ENCODE measurements at places on chromosomes 7 and 10.

GRCh38 chr10:13048762-13049161 lies 47.2 kb upstream of the CCDC3 start:
- no peak for DNase-seq

DNA sequence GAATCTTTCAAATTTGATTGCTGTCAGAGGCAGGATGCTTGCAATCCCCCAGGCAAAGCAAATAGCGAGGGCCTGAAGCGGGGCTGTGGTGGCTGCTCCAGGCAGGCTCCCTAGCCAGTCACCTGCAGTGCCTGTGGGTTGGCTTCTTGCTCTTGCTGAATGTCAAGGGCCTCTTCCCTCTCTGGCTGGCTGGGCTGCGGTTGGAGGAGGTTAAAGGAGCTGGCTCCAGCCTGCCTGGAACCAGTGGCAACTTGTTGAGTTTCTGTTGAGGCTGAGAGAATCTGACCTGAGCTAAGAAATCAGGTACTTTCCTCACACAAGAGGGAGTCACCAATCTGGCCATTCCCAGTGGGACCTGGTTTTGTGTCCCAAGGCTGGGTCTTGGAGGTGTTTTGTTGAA lies 134.7 kb downstream of the TMEM178B start:
- DNase-seq = no peak

- DNase-seq = no peak
These were observed 152.4 kb upstream of the ADO start for GRCh38 chr10:62652114-62652513.

DNA sequence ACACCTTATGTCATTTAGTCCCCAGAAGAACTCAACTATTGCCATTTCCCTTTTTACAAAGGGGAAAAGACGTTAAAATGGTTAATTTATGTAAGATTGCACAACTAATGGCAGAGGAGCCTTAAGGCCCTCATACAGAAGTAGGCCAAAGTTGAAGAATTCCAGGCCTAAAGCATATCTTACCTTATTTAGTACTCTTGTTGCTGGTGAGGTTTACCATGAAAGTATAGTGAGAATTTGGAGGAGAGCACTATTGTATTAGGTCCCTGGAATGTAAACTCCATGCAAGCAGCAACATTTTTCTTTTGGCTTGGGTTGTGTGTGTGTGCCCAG lies 731 bp upstream of the CRPPA start:
- no peak for DNase-seq

GRCh38 chr10:97831259-97831658 lies 18.4 kb upstream of the GOLGA7B start:
- no peak for DNase-seq

- DNase-seq = no peak
These were observed 143.3 kb downstream of the ANK3 start for GRCh38 chr10:60246382-60246781.

DNA sequence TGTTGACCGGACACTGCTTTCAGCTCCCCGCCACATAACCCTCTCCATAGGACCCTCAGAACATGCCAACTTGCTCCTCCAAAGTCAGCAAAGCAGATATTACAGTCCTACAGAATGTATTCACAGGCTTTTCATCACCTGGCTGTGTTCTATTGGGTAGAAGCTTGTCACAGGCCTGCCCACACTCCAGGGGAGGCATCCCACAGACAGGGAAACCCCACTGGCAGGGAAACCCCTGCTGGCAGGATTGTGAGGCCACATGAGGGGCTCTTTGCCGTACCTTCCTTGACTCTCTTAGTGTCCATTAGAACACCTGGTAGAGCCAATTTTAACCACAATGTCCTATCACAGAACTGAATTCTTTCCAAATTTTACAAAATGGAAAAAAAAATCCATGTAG lies 344.2 kb upstream of the MGMT start:
- no peak for DNase-seq

DNA sequence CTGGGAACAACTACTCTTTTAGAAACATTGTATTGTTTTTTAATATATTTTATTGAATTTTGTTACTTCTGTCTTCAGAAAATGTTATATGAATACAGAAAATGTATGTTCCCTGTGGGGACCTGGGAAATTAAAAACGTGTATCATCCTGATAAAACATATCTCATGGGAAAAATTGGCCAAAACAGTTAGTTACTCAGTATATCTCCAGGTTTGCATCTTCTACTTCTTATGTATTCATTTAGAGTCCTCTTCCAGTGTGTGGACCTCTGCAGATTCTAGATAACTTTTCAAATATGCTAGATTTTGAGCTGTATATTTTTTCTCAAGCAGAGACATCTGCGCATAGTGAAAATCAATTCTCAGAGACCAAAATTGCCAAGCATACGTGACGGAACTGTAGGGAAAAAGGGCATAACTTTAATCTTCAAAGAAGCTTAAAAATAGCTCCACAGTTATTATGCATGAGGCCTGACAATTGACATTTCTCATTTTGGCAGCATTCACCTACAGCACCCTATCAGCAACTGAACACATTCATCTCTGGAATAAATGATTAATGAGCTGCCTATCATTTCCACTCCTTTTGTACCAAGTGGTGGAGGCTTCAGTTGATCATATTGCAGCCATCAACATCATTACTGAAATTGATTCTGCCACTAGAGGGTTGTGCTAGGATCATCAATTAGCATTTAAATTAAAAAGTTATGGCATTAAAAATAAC lies 26.4 kb upstream of the UMAD1 start:
- DNase-seq = no peak

- DNase-seq = no peak
These were observed 77.4 kb downstream of the LRMDA start for GRCh38 chr10:75508814-75509306.

DNA sequence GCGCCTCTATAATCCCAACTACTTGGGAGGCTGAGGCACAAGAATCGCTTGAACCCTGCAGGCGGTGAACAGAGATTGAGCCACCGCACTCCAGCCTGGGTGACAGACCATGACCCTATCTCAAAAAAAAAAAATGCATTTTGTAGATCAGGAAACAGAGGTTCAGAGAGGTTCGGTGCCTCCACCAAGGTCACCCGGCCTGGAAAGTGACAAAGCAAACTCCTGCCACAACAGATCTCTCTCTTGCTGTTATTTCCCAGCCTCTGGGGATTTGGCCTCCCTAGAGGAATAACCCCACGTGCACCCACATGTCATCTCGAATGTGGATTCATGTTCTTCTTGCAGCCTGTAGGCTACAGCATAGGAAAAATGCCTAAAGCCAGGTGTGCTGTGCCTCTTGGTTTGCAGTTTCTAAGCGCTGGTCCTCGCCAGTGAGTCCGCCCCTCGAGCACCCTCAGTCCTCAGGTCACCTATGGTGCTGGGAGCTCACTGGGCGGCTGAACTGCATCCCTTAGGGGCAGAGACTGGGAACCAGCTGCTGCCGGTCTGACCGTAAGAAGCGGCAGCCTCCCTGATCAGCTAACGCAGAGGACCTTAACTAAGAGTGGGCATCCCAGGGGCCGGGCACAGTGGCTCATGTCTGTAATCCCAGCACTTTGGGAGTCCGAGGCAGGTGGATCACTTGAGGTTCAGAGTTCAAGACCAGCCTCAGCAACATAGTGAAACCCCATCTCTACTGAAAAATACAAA lies 51.7 kb upstream of the SH2B2 start:
- no peak for DNase-seq

- no peak for DNase-seq
These were observed 28.0 kb downstream of the HERC4 start for GRCh38 chr10:68047122-68047521.
